ENCODE measurements at places on chromosomes 1 and 21.

DNA sequence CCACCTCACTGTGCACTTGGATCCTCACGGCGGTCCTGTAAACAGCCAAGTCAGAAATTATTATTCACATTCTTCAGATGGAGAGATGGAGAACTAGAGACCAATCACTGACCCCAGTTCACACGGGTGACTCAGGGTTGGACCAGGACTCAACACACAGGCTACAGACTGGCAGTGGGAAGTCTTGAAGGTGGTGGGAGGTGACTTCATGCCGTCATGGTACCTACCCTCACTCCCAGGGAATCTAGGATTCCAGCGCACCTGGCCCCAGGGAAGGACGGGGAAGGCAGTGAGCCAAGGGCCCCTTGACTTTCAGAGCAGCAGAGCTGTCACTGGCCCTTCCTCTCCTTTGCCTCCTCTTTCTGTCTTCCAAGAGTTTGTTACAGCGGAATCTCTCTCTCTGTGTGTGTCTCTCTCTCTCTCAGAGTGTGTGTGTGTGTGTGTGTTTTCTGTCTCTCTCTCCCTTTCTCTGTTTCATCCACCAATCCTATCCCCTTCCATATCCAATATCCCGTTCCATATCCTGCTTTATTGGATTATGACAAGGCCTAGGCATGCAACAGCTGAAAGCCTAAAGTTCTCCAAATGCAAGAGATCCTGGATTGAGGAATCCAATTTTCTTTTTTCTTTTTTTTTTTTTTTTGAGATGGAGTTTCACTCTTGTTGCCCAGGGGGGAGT, 11.7 kb downstream of the OPTC start:
- DNase-seq: no peak

DNA sequence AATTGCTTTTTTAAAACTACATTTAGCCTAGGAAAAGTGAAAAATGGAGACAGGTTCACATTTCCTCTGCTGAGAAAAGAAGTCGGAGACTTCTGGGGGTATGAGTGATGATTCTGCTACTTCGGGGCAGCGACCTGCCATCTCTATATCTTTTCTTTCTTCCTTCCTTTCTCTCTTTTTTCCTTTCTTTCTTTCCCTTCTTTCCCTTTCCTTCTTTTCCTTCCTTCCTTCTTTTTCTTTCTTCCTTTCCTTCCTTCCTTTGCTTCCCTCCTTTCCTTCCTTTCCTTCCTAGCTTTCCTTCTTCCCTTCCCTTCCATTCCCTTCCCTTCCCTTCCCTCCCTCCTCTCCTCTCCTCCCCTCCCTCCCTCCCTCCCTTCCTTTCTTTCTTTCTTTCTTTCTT, 17.8 kb downstream of the TBX19 start:
- no peak for DNase-seq

GRCh38 chr1:47216278-47217059, 15.6 kb downstream of the TAL1 start:
- no peak for DNase-seq

DNA sequence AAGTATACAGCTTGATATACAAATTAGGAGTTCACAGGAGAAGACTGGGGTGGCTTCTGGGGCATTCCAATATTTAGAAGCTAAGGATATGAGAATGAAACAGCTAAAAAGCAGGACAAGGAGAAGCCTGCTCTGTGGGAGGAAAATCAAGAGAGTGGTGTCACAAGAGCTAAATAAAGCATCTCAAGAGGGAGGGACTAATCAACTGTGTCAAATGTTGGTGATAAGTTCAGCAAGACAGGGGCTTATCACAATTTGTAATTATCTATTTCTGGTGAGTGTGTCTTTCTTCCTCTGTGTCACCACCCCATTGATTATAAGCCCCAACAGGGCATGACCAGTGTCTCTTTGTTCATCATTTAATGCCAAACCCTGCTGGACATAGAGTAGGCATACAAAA, 295.8 kb upstream of the DUSP10 start:
- no peak for DNase-seq

GRCh38 chr21:36478207-36478701, 1.7 kb downstream of the CLDN14 start:
- DNase-seq: no peak

DNA sequence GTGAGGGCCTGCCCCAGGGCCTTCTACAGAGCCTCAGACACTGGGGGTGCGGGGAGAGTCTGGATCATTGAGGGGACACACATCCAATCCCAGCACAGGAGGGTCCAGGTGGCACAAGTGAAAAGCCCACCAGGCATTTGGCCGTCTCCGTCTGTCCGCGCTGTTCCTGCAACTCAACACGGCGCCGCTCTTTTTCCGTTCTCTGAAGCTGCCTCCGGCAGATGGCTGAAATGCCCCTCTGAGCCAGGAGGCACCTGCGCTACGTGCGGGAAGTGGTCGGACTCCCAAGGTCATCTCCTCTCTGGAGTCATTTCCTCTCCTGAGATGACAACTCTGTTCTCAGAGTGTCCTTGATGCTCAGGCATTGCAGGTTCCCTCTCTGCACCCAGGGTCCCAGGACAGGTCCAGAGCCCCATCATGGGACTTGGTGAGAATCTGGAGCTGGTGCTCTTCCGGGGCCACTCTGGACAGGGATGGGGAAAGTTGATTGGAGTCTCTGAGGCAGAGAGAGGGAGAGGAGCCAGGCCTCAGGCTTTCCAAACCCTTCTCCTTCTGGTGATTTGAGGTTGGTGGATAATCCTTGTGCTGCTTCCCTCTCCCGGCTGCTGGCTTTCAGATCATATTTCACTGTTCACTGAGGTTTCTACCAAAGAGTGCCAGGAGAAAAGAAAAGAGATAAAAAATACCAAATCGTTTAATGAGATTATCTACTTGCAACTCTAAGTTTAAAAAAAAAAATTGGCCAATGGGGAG, 14.0 kb upstream of the MIXL1 start:
- DNase-seq: no peak

- no peak for DNase-seq
Observed at GRCh38 chr1:219339466-219339865, 165.8 kb downstream of the LYPLAL1 start.

All from head of caudate nucleus (tissue), 42 donors.